ENCODE measurements at places on chromosomes 2 and 18.

GRCh38 chr2:64492821-64493220 is 31.3 kb upstream of the AFTPH start:
- no peak for DNase-seq

DNA sequence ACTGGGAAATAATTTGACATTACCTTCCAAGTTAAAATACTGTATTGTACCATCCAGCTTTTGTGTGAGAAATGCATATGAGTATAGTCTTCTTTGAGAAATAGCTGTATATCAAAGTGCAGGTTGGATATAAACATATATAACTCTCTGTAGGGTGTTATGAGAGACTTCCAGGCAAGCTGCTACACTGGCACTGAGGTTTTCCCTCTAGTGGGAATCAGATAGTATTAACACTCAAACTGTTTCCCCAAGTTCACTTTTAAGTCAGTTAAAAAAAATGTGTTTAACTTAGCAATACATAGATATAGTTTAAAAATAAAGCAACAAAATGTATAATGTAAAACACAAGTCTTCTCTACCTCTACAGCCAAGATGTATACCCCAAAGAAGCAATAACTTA is 368.4 kb upstream of the SLC8A1 start:
- DNase-seq = no peak

DNA sequence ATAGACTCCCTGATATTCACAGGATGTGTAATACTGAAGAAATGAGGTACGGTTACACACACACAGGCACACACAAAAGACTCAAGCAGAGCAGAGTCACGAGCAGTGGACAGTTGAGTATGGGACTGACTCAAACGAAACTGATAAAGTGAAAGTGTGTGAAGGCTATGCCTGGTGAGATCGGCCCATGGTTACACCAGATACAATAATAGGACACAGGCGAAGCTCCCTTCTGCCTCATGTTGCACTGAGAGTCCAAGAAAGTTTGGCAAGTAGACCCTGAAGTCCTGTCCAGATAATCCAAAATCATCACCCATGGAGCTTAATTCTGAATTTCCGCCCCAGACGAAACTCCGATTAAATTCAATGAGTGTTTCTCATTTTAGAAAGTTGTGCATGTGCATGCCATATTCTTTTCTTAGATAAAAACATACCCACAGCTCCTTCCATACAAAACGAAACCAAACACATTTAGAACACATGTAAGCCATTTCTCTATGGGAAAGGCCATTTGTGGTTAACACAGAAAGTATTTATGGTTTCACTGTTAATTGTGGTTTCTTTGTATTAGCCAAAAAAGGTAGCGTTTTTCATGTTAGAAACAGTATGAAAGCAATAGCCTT is 567.6 kb downstream of the PLCL1 start:
- no peak for DNase-seq

- DNase-seq = no peak
These were observed 210.9 kb upstream of the SP5 start for GRCh38 chr2:170503971-170504809.

GRCh38 chr2:10875126-10875525 is 36.6 kb upstream of the KCNF1 start:
- DNase-seq = no peak

DNA sequence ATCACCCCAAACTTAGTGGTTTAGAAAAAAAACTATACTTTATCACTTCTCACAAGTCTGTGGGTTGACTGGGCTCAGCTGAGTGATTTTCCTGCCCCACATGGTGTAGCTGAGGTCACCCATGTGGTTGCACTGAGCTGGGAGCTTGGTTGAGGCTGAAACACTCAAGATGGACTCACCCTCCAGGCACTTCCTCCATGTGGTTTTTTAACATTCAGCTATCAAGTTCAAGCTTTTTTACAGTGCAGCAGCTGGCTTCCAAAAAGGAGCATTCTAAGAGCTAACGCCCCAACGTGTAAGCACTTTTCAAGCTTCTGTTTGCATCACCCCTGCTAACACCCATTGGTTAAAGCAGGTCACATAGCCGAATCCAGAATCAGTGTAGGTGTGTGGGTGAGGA is 105.9 kb upstream of the CREB1 start:
- DNase-seq = no peak

DNA sequence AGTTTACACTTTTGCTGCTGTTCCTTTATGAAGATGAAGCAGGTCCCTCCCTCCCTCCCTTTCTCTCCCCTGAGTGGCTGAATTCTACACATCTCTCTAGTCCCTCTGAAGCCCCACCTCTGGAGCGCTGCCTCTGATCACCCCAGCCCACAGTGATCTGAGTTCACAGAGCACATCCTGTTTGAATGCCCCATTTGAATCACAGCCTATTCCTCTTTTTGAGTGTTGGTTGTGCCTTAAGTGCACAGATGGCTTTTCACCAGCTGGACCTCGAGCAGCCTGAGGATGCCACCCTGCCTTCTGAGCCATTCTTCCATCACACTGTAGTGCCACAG is 87.1 kb downstream of the ITGB1BP1 start:
- DNase-seq = no peak

GRCh38 chr2:145957929-145958328 is 1438.0 kb upstream of the ZEB2 start:
- no peak for DNase-seq

DNA sequence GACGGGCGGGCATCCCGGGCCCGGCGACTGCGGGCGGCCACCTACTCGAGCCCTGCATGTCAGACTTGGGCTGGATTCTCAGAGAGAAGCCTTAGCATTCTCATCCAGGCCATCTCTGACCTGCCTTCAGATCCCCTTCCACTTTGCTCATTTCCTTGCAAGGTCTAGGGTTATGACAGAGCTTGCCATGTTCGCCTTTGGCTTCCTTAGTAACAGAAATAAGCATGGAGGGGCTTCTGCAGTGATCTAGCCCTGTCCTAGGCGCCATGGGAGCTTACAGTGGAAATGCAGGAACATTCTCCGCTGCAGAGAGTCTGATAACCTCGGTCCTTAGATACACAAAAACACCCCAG is 632 bp upstream of the ACVR1 start:
- DNase-seq = no peak

GRCh38 chr2:238774980-238775509 is 72.8 kb upstream of the TWIST2 start:
- no peak for DNase-seq

DNA sequence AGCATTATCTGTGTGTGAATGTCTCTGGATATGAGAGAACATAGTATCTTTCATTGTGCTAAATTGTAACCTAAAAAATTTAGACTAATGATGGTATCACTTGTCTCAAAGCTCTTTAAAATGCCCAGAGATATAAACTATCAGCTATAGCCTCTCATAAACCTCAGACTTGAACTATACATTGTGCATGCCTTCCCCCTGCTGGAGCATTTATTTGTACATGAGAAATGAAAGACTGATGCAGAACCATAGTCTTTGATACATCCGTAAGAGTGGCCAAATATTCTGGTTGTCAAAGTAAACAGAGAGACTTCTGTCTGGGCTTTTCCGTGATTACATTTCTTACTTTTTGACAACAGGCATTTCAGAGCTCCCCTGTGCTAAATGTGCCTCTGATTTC is 71.9 kb upstream of the CCDC68 start:
- no peak for DNase-seq

- no peak for DNase-seq
These were observed 51.9 kb upstream of the LYPD1 start for GRCh38 chr2:132721938-132722337.

DNA sequence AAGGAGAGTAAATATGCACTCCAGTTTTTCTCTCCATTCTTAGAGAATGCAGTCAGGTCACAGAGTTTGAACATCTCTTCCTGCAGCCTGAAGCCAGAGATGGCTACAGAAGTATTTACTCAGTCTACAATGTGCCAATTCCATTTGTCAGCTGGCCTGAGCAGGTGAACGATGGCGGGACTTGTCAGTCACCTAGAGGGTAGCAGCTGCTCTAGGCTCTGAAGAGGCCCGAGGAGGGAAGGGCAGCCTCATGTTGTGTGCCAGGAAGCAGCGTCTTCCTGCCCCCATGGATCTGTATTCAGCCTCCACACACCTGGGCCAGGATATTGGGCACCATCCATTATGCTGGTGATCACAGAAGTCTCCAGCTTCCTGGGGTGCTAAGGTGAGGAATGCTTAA is 316.7 kb upstream of the CHAC2 start:
- no peak for DNase-seq

DNA sequence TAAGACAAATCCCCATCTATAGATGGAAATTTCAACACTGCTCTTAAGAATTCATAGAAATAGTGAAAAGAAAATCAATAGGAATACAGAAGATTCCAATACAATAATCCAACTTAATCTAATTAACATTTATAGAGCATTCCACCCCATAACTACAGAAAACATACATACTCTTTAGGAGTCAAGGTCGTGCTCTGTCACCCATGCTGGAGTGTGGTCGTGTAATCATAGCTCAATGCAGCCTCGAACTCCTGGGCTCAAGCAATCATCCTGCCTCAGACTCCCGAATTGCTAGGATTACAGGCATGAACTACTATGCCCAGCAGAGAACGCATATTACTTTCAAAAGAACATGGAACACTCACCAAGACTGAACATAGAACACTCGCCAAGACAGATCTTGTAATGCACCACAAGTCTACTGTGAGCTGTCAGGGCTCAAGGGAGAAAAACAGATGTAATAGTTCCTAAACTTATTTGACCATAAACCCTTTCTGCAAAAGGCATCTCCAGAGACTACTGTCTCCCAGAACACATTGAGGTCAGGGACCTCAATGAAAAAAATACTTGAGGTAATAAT is 14.1 kb downstream of the MEMO1 start:
- DNase-seq = no peak

DNA sequence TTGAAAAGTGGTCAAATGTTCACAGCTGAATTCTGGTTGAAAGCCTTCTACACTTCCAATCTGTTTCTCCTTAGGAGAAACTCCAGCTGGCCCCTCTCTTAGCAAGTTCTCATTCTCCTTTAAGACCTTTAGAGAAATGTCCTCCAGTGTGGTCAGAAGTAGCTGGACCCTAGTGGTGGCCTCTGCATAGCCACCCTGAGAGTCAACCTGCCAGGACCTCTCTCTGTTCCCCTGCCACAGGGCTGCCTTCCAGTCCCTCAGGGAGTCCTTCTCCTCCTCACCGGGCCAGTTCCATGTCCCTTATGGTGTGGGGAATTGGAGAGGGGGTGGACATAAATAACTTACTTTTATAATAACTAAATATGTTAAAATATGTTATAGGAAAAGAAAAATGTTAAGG is 200.9 kb upstream of the PKDCC start:
- DNase-seq = no peak

- DNase-seq = peak; percentile 91
These were observed 26.0 kb downstream of the FAM178B start for GRCh38 chr2:96960153-96960961.

- no peak for DNase-seq
These were observed 35.0 kb downstream of the STAT4 start for GRCh38 chr2:191115804-191116203.

GRCh38 chr2:126038861-126039260 is 617.1 kb upstream of the GYPC start:
- DNase-seq = no peak
